ENCODE measurements at places on chromosomes 2 and 18.

DNA sequence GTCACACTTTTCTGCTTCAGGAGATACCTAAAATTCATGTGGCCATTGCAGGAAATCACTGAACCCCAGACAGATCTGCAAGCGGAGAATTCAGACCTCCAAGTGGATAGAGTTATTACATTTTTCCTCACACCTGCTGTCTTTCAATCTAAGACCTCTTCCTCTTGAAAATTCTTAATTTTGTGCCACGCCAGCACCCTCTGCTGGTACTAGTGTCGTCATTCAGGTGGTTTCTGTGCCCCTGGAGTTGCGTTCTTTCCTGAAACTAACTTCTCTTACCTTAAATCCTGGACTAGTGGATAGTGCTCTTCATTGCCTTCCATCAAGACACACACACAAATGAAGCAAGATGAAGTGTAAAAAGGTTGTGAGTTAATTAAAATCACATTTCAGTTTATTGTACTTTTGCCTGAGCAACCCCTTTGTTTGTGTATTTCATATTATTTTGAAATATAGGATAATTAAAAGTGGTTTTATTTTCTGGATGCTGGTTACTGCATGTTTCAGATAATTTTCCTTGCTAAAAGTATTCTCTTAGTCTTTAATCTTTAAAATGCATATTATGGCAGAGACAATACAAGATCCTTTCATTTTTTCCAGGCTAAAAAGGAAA is 1.6 kb upstream of the DNER start:
- DNase-seq, result no peak

DNA sequence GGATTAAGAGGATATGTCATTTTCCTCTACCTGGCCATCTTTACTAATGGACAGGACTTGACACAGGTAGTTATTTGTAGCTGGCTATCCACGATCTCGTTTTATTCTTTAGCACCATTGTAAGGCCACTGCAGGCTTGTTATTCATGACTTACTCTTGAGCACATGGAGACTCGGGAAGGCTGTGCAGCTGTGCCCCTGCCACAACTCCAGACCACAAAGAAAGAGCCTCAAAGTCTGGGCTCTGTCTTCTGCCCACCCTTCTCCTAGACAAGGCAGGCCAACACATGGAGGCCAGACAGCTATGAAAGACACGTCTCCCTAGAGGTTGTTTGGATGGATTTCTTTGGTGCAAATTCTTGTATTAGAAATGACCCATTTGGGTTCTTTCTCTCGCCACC is 133.8 kb downstream of the NAPG start:
- DNase-seq, result no peak

GRCh38 chr2:24984912-24985311 is 13.2 kb upstream of the DNAJC27 start:
- no peak for DNase-seq

DNA sequence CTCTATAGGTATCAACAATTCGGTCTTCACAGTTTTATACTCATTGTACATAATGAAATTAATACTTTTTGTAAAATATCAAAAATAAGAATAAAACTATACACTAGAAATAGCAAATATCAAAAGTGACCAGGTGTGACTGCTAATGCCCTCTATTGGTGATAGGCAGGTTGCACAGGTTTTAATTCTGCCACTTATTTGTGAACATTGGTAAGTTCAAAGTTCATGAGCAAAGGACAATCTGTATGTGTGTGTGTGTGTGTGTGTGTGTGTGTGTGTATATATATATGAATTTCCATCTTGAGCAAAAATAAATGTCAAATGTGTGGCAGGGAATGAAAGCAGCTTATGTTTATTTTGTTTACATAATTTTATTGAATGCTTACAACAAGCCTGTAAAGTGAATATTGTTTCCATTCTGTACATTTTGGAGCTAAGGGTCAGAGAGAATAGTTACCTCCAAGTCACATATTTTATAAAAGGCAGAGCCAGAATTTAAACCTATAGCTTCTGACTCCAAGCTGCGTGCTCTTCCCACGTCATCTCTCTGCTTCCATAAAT is 537.4 kb downstream of the CPS1 start:
- no peak for DNase-seq

- no peak for DNase-seq
Measured at GRCh38 chr18:27579364-27579763, 394.3 kb upstream of the CHST9 start.

DNA sequence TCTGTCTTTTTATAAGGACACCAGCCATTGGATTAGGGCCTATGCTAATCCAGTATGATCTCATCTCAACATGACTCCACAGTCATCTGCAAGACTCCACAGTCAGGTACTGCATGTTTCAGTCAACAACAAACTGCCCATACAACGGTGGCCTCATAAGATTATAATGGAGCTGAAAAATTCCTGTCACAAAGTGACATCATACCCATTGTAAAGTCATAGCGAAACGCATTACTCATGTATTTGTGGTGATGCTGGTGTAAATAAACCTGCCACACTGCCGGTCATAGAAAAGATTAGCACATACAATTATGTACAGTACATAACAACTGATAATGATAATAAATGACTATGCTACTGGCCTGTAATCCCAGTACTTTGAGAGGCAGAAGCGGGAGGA is 102.2 kb downstream of the TEX51 start:
- DNase-seq, result no peak

Data from stimulated activated CD8-positive, alpha-beta memory T cell treated with anti-CD3 and anti-CD28 coated beads, Interleukin-7, amount 100 ng/mL, for 1 hour (primary cell).